ENCODE measurements at places on chromosomes 5 and 9.

- DNase-seq = no peak
These were observed 173.3 kb upstream of the HMHB1 start for GRCh38 chr5:143638654-143639053.

GRCh38 chr5:180521101-180521500, 26.9 kb downstream of the CNOT6 start:
- DNase-seq = no peak

- no peak for DNase-seq
These were observed 18.2 kb upstream of the MGAT1 start for GRCh38 chr5:180820788-180821321.

DNA sequence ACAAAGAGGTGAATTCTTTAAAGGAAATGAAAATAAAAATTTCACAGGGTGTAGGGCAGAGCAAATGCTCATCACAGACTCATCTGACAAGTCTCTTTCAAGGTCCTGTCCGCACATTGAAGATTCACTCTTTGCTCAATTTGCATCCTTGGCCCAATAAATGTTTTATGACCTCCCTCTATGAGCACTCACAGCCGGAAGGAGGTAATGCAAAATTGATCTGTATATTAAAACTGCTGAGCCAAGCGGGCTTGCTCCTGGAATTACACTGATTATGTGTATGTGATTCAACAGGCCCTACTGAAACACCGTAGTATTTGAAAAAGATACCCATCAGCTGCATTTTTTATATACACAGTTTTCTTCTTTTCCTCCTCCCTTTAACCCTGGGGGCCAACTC, 246.8 kb downstream of the IZUMO3 start:
- DNase-seq = no peak

- no peak for DNase-seq
These were observed 125.0 kb upstream of the TLE4 start for GRCh38 chr9:79446523-79447307.

- DNase-seq = no peak
These were observed 90.9 kb downstream of the THBS4 start for GRCh38 chr5:80125962-80126480.

DNA sequence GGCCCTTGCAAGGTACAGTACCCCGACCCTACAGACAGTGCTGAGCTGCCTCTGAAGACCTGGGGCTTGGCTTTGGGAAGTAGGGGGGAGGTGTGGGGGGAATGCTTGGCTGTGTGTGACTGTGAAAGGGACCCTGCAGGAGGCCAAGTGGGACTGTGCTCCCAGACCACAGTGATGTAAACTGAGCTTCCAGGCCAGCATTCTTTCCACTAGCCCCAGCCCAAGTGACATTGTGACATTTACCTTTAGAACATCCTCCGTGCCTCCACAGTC, 31.2 kb downstream of the HMCN2 start:
- DNase-seq = no peak

DNA sequence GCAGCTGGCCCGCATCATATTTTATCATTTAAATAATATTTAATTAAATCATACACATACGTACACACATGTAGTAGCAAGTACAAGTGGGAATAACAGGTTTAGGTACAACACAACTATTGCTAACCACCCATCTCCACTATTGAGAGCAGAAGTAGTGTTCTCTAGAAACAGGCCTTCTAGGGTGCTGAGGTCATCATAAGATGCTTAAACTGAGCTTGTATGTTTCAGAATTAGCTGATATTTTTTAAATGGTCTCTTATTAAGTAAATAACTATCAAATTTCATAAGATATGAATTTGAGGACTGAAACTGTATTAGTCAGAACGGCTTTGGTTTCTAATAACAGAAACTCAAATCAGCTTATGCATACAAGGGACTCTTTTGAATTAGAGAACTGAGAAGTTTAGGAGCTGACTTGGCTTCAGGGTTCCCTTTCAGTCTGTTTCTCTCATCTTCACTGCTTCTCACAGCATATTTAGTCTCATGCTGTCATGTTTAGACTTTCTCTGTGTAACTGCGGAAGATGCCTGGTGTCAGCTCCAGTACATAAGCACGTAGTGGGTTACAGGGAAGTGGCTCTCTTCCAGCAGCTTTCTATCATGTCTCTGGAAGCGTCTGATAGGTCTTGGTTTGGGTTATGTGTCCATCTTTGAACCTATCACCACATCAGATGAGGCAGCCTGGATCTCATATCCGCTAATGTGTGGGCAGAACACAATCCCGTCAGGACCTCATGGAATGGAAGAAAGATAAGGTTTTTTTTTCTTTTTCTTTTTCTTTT, 25.0 kb upstream of the OCLN start:
- DNase-seq = no peak

- DNase-seq = no peak
These were observed 339.8 kb upstream of the ARRDC3 start for GRCh38 chr5:91722736-91723467.

DNA sequence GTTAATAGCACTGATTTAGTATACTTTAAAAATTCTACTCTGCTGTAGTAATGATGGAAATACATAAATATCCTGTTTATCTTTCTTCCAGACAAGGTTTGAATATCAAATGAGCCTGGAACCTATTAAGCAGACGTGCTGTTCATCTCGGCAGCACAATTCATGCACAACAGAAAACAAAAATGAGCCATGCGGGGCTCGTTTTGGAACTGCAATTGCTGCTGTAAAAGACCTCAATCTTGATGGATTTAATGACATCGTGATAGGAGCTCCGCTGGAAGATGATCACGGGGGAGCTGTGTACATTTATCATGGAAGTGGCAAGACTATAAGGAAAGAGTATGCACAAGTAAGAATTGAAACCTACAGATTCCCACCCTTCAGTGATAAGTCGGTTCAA, 79.1 kb upstream of the ITGA2 start:
- no peak for DNase-seq

DNA sequence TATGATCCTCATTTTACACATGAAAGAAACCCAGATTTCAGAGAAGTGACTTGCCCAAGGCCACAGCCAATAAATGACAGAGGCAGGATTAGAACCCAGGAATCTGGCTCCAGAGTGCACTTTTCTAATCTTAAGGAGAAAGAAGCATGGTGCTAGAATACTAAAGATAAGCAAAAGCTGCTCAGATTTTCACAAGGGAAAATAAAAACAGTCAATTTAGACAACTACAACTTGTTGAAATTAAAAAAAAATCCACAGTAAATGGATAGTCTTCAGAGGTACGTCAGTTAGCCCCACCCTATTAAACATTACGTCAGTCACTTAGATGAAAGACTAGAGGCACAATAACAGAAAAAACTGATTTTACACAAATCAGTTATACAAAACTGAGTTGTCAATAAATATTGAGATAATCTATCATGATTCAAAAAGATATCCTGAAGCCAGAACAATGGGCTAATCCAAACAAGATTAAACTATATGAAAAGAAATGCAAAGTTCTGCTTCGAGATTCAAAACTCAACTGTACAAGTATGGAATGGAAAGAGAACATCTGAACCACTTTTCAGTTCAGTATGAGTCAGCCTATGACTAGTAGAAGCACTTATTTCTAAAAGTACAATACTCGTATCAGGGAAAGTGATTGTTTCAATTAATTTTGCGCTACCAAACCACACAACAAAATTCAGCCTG, 9.3 kb downstream of the TMEM245 start:
- DNase-seq = no peak

DNA sequence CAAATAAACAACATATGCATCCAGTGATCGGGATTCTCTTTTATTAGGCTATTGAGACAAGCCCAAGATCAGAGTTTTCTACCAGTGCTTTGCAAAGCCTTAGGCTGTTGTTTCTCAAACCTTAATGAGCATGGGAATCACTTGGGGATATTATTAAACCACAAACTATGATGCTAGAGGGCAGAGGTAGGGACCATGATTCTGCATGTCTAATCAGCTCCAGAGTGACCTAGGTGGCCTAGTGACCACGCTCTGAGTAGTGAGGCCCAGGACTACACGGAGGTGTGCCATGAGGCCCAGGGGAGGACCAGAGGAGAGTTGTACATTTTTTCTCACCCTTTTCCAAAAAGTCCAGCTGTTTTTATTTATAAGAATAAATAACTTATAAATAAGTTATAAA, 298.5 kb upstream of the TLE4 start:
- DNase-seq = no peak

All from Panc1 (cell line).